Stimulated activated CD8-positive, alpha-beta memory T cell treated with anti-CD3 and anti-CD28 coated beads, Interleukin-7, amount 100 ng/mL, for 24 hours (primary cell): ENCODE measurements at places on chromosomes 3 and 15.

DNA sequence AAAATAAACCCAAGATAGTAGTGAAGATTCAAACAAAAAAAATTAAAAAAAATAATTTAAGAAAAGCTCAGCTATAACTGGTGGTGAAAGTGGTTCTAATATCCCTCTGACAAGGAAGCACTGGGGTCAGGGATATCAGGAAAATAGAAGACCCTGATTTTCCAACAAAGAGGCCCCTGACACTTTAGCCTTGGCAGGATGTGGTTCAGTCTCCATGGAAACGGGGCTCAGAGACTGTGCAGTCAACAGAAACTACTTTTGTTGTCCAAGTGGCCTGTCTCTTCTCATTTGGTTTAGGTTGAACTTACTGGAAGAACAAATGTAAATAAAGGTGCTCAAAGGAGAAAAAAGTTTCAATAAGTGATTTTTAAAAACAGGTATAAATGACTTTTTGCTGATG lies 27.2 kb downstream of the INTS14 start:
- DNase-seq, result peak; percentile 10

DNA sequence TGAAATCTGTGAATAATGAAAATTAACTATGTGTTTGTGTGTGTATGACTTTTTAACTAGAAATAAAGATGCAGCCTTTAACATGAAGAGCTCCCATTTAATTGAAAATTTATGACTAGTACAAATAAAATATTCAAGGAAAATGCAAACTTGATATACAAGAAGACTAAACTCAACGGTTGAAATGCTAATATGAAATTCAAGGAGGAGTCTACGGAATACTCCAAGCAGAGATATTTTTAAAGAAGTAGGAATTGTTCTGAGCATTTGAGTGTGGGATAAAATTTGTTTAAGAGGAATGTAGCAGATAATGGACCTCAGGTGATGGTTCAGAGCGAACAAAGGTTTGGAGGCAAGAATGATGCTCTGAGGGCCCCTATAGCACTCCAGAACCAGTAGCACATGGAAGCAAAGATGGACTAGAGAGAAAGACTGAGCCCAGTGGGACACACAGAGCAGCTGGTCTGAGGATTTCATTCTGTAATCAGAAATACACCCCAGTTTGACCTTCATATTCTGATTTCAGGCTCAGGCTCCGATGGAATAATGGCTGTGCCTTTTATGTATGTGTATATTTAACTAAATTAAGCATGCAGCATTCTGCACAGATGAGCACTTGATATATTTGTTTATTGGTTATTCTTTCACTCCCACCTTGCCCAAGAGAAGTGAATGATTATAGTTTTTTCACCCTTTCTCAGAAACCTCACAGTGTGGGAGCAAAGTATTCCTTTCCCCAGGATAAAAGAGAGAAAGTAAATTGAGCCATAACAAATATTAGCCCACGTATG lies 227.1 kb downstream of the ZPLD1 start:
- DNase-seq, result no peak

GRCh38 chr15:44315126-44315525 lies 26.6 kb downstream of the GOLM2 start:
- DNase-seq, result no peak

DNA sequence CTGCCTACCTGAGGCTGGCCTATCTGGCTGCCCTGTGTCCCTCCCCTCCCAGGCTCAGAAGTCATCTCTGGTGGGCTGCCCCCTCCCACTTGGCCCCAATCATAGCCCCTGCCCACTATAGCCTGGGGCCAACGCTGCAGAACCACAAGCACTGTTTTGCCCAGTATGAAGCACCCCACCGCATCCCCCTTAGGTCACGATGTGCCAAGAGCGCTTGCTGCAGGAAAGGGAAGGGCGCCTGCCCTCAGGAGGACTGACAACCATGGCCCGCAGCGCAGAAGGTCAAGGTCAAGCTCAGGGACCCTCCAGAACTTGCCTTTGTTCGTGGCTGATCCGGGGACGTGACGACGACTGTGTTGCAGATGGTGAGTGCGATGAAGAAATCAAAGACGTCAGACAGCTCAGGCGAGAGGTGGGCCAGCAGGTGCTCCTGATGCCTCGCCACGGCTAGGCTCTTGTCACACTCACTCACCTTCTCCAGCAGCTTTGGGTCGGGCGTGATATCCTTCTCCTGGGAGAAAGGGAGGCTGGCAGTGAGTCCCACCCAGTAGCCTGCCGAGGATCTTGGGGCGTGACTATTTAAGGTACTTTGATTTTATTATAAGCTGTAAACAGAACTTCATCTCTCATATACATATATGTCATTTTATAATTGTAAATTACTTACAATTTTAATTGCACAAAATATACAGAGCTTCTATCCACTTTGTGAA lies 146.6 kb downstream of the ATP10A start:
- no peak for DNase-seq

- DNase-seq, result peak; percentile 32
These were observed 192.6 kb upstream of the LYSMD4 start for GRCh38 chr15:99925661-99926461.

DNA sequence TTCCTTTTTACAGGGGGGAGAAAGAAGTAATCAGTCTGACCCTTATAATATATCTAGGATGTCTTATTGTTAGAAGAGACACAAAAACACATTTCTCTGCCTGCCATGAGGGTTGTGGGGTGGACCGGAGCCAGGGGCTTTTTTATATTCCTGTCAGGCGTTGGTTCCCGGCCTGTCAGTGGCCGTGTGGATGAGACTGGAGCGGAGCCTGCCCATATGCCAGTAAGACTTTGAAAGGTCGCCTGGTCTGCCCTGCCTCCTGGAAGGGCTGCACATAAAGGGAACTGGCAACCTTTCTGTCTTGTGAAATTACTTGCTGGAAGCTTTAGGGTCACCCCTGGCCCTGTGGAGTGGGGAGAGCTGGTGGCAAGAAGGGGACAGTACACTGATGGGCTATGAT lies 34.7 kb downstream of the MAP3K13 start:
- no peak for DNase-seq

DNA sequence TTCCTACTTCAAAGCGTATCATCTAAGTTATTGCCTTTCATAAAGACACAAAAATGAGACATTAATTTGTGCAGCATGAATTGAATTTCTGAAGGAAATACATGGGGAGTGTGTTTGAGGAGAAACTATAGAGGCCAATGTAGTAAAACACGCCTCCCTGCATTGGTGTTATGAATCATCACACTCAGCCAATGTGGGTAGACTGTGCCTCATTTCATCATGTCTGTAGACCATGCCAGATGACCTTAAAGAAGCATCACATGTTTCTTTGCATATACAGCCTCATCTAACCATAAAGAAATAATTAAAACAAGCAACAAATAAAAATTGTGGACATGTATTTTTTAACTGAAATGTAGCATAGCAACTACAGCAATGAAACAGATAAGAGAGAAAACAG lies 486.0 kb upstream of the ADAMTS9 start:
- DNase-seq, result no peak

DNA sequence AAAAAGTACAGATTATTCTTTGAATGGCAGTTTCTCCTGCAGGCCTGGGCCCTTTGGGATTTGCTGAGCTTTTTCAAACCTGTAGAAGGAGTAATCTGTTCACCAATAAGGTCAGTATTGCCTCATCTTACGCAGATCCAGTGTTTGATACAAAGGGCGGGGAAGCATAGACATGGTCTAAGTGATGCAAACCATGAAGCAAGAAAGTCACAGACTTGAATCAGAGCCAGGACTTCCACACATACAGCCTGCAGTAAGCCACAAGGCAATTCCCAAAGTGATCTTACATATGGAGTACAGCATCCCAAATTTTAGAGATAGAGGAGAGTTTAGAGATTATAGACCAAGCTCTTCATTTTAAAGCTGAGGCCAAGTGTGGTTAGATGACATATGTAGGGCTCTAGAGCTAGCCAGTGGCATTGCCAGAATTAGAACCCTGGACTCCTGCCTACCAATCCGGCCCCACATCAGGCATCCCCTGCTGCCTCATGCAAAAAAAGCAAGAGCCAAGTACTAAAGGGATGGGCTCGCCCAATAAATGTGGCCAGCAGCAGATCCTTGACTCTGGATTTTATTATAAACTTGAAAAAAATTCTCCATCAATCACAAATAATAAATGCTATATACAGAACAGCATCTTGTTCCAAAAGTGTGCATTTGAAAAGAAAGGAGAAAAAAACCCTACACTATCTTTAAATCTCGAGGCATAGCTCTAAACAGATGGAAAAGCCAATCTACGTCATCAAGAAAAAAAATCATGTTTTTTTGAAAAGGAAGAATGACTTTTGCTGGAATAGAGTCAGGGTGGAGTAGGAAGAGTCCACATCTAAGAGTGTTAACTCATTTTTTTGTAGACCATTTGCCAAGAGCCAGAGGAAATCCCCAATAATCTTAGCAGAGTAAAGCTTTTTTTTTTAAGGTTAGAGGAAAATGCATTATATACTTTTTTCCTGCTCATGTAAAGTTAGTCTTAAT lies 24.0 kb downstream of the ABI3BP start:
- DNase-seq, result no peak

DNA sequence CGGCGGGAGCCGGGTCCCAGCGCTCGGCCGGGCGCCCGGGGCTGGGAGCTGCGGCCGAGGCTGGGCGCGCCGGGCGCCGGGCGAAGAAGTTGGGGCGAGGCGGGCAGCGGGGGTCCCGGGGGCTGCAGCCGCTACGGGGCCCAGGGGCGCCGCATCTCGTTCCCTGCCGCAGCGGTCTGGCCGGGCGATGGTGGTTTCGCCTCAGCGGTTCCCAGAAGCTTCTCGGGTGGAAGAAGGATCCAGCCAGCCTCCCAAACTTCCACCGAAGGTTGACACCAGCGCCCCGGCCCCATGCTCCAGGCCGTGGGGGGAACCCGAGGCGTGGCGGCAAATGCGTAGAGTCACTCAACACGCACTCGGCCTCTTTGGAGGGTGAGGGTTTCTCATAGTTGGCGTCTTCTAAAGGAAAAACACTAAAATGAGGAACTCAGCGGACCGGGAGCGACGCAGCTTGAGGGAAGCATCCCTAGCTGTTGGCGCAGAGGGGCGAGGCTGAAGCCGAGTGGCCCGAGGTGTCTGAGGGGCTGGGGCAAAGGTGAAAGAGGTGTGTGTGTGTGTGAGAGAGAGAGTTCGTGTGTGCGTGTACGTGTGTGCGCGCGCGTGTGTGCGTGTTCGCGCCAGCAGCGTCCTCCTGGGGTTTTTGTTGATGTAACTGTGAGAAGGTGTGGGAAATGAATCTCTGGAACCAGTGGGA lies 940 bp downstream of the BOC start:
- no peak for DNase-seq

- DNase-seq, result no peak
These were observed 98.4 kb upstream of the MYZAP start for GRCh38 chr15:57493351-57493750.

DNA sequence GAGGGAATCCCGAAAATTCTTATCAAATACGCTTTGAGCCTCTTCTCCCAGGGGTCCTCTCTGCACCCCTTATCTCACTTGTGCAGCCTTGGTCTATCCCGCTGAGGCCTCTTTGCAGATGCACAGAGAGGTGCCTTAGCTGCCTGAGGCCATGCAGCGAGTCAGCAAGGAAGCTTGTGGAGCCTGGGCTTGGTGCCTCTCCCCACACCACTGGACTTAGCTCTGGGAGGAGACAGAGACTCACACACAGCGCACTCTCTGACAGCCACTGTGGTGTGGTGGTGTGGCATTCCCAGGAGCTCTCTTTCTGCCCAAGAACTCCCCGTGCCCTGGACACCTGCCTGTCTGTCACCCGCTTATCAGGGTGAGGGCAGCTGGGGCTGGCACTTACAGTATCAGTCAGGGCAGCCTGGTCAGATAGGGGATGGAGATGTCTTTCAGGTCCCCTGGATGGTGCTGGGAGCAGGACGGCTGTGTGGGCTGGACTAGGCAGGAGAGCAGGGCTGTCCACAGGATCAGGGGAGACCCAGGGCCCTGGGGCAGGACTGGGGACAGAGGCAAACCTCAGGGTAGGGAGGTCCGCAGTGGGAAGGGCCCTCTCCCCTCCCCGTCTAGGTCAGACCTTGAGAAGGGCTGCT lies 10.2 kb upstream of the LINGO1 start:
- no peak for DNase-seq

GRCh38 chr15:51425517-51426040 lies 84.1 kb downstream of the GLDN start:
- DNase-seq, result no peak

DNA sequence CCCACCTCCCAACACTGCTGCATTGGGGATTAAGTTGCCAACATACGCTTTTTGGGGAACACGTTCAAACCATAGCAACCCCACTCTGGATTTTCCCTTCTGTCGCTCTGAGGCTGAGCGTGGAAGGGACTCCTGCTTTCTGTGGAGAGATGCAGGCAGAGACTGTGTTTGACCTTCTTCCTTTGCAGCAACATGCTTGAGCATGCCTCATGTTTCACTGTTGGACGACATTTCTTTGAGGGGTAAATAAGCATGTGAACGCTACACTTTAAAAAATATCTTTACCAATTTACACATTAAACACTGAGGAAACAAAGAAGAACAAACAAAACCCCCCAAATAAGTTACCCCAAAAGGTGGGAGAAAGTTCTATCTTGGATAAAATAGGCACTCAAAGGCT lies 14.2 kb upstream of the MAPK6 start:
- DNase-seq, result no peak

- DNase-seq, result no peak
These were observed 22.0 kb downstream of the WNT7A start for GRCh38 chr3:13857702-13858380.

DNA sequence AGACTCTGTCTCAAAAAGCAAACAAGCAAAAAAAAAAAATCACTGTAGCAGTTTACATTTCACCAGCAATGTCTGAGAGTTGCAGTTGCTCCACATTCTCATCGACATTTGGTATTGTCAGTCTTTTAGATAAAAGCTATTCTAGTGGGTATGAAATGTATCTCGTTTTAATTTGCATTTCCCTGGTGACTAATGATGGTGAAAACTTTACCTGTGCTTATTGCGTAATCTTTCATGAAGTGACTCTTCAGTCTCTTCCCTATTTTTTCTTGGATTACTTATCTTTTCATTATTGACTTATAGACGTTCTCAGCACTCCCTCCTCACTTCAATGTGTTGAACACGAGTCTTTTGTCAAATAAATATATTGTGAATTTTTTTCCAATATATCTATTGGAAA lies 37.2 kb upstream of the CLSTN2 start:
- no peak for DNase-seq

GRCh38 chr3:1439395-1439794 lies 346.6 kb downstream of the CNTN6 start:
- DNase-seq, result no peak

DNA sequence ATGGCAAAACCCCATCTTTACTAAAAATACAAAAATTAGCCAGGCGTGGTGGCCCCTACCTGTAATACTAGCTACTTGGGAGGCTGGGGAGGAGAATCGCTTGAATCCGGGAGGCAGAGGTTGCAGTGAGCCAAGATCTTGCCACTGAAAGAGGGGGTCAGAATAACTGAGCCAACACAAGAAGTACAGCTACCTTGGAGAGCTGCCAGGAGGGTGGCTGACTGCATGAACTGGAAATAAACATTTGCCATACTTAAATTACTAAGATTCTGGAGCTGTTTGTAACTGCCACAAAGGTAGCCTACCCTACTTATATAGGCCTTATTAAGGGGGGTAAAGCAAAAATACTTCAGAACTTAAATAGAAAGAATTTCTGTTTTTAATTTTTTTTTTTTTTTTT lies 15.4 kb upstream of the PIK3CB start:
- no peak for DNase-seq
